ENCODE measurements at places on chromosomes 4 and X.

GRCh38 chr4:101253121-101253520 lies 94.2 kb downstream of the PPP3CA start:
- DNase-seq = no peak

GRCh38 chrX:131081772-131082740 lies 23.9 kb downstream of the ARHGAP36 start:
- no peak for DNase-seq

DNA sequence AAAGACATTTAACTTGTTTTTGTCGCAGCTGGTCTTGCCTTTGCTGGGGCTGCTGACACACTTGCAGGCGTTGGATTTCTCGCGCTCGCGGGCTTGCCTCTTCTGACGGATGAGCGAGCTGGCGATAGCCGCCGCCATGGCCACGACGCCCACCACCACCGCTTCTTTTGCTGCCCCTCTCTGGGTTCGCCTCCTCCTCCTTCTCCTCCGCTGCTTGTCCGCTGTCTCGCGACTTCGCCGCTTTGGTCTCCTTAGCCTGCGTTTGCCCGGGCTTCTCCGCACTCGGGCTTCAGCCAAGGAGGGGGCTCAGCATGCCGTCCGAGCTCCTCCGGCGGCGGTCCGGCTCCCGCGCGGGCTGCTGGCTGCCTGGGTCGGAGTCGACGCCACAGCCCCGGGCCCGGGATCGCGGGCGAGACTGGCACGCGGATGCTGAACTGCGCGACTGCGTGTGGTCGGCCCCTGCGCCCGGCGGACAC lies 613 bp downstream of the FGF13 start:
- DNase-seq = no peak

DNA sequence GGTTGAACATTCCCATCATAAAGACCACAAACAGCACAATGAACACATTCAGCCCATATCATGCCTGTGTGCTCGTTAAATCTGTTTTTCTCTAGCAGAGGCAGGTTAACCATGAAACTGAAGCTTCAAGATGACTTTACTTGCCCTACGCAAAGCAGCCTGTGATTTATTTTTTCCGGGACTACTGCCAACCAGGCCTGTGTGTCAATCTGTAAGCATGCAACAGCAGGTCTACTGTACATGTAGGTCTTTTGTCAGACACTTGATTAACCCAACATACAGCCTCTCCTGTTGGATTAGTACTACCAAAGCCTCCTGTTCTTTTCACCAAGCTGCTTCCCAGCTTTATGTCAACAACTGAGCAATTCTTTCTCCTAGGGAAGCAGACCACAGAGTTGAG lies 85.5 kb upstream of the ACSL1 start:
- no peak for DNase-seq

DNA sequence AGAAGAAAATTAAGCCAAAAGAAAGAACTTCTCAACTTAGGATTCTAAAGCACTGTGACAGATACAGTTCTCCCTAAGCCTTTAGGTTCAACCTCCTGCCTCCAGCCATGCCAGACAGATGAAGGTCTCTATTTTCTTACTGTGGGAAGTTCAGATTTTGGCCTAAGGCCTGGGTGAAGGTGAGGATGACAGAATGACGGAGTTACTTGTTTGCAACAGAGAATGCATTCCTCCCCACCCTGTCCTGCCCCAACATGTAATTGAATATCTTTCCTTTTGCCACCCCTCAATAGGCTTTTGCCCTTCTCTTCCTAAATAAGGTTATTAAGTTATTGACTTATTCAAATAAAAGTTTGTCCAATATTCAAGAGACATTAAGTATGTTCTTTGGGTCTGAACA lies 25.6 kb downstream of the SLC16A2 start:
- DNase-seq = no peak

GRCh38 chr4:107220976-107221375 lies 184.9 kb upstream of the DKK2 start:
- no peak for DNase-seq

DNA sequence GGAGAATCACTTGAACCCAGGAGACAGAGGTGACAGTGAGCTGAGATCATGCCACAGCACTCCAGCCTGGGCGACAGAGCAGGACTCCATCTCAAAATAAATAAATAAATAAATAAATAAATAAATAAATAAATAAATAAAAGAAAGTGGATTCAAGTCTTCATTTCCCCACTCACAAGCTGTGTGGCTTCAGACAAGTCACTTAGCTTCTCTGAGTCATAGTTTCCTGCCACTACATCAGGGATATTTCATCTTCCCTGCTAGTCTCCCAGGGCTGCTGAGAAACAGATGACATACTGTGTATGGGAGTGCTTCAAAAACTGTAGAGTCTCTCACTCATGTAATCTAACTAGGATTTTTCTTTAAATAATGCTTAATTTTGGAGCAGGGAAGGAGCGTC lies 37.2 kb downstream of the TBC1D9 start:
- no peak for DNase-seq

DNA sequence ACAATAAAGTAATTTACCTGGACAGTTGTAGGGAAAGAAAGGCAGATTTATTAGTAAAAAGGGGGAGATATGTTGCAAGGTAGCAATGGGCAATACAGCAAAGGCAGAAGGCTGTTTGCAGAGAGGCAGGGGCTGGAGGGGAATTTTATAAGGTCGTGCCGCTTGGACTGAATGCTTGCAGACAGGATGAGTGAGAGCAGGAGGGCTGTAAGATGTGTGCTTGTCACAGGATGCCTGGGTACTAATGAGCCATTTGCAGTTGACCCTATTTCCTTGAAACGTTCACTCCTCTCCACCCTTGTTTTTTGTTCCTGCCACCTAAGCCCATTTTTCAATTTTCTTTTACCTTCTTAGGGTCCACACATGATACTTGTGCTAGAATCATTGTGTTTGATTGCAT lies 214.7 kb downstream of the TRAM1L1 start:
- DNase-seq = no peak

GRCh38 chr4:57122959-57123358 lies 12.8 kb upstream of the IGFBP7 start:
- no peak for DNase-seq

GRCh38 chr4:52234561-52235440 lies 183.7 kb downstream of the SPATA18 start:
- DNase-seq = no peak

- DNase-seq = no peak
These were observed 240.6 kb upstream of the NOCT start for GRCh38 chr4:138774940-138775339.

- DNase-seq = peak; percentile 36
These were observed 855 bp downstream of the KLF3 start for GRCh38 chr4:38664706-38665401.

DNA sequence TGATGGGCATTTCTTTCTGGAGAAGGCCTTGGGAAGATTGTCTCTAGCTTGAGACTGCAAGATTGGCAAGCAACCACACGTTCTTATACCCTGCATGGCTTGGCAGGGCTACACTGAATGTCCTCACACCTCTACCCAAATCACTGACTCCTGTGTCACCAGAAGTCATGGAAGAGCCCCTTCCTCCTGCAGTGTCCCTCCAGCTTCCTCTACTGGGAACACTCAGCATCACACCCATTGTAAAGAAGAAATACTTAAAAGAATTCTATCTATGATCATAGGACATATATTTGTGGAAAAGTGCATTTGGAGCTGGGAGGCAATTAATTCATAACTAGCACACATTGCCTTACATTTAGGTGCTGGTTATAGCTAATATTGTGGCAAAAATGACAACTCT lies 113.1 kb downstream of the CCSER1 start:
- DNase-seq = no peak

DNA sequence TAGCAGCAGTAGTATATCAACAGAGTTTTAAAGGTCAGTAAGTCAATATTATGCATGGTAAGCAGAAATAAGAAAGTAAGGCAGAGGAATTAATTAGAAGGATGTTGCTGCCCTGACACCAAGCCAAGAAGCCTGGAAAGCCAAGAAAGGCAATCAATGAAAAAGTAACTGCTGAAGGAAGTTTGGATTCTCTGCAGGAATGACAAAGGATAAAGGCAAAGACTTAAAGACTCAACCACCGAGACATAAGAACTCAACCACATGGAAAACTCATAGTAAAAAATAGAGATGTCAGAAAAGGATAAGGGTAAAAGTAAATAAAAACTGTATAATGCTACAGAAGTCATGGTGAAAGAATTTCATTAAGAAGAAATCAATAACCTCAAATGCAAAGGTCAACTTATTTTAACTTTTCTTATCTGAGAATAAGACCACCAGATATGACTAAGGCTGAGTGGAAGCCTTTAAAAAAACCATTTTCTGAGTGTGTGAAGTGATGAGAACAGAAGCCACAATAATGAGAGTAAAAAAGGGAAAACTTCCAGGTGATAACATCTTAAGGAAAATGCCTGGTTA lies 55.2 kb downstream of the NEK1 start:
- DNase-seq = no peak

- no peak for DNase-seq
These were observed 247.6 kb downstream of the CBLL2 start for GRCh38 chrX:22520128-22520828.

DNA sequence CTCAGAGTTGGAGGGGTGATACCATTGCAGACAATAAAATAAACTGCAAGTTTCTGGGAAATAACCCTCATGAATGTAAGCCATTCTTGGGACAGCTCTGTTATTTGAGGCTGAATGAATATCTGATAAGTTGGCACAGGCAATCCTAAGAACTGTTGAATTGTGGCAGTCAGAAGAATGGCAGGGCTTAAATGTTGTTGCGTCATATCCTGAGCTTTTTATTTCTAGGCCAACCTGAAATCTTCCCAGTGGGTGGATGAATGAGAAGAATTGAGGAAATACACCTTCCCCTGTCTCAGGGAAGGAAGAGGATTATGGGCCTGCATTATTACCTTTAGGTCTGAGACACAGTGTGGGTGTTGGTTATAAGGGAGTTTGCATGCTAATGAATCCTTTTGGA lies 64.4 kb upstream of the C4orf54 start:
- no peak for DNase-seq

DNA sequence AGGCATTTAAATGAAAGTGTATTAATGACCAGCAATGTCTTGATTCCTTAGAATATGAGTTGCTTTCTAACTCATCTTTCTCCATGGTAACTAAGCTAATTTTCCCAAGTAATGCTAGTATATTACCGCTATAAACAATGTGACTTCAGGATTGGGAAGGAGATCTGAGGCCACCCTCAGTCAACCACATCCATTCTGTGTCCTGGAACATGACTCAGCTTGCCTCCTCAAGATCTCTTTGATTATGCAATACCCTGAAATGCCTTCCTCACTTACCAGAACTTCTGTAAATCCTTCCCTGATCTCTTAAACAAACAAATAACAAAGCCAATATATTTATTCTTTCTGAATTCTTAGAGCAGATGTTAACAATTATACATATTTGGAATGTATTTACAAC lies 1495.5 kb downstream of the PCDH18 start:
- no peak for DNase-seq

DNA sequence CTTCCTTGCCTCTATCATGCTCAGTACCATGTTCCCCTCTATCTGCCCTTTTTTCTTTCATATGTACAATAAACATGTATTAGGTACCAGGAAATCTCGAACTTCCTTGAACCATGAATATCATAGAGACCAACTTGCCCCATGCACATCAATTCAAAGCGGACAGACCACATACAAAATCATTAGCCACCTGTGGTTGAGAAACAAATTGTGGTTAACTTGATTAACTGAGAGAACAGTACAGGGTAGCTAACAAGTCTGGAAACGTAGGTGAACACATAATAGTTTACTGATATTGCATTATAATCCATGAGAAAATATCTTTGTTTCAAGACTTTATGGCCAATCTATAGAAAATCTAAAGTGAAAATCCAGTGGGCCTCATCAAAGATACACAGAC lies 8.2 kb downstream of the CASP3 start:
- no peak for DNase-seq

- no peak for DNase-seq
These were observed 35.2 kb upstream of the FAM241A start for GRCh38 chr4:112110059-112110425.

- no peak for DNase-seq
These were observed 193.2 kb upstream of the KLF3 start for GRCh38 chr4:38470735-38471262.

DNA sequence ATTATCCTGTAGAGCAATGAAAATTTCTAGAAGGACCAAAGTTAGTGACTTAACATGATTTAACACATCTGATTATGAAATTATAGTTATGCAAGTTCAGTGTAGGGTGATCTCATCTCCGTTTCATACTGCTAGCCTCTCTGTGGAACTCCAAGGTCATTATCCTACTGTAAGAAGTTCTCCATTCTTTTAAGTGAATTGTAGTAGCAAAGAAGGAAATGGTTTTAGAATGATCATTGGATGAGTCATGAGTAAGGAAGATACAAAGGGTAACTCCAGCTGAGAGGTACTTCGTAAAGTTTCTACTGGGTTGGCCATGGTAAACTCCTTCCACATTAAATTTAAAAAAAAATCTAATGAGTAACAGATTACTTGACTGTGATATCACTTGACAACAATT lies 215.0 kb upstream of the GIMD1 start:
- DNase-seq = no peak

DNA sequence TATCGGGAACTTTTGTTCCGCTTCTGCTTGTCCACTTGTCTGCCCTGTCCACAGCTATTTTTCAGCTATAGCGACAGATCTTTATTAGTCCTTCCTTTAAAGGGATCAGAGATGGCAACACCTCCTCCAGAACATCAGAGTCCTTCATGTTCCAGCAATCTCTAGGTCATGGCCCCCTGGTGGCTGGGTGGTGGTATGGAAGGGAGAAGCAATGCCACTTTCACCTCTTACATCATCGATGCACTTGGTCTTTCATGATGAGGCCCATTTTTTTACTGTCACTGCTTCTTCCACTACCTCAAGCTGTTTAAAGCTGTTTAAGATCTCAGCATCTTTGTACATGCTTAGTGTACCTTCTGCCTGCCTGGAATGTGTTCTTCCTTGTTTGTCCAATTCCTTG lies 106.7 kb downstream of the ARHGAP6 start:
- DNase-seq = peak; percentile 36

GRCh38 chrX:134338527-134338926 lies 101.5 kb downstream of the CCDC160 start:
- no peak for DNase-seq

DNA sequence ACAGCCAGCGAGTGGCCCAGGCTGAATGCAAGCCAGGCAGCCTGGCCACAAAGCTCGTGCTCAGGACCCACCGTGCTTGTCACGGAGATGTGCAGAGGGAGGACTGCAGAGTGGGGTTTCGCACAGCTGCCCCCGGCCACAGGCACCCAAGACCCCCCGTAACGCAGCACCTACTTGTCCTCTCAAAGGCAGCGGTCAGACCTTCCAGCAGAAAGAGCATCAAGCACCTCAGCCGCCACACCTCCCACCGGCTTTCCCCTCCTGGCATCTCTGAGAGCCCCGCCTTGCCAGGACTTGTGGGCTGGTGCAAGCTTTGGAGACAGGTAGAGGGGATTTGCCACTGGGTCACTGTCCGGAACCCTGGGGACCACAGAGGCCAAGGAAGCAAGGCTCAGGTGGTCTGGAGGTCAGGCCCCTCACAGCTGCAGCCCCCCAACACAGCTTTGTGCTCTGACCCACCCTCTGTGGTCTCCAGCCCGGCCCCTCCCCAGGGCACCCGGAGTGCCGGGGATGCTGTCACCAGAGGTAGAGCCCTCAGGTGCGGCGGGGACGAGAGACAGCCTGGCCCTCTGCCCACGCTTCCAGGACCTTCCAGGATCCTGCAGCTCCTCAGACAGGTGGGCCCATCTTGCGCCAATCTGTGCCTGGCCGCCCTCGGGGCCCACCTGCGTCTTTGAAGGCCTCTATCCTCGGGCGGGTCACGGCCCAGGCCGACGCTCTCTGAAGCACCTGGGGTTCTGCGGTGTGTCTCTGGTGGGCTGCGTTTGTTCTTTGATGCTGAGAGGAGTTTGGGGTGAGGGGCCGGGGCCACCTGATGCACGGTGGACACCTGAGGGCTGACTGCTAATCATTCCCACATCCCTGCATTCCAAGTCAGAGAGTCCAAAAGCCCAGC lies 34.4 kb upstream of the HMX1 start:
- no peak for DNase-seq

GRCh38 chrX:112968351-112969133 lies 127.9 kb upstream of the AMOT start:
- no peak for DNase-seq

All from CD4-positive, alpha-beta T cell treated with Interleukin-15 for 4 hours (primary cell).